ENCODE measurements at places on chromosomes 16 and 17. TPM values are rescaled to one million over a fixed set of nuclear protein-coding genes. Genes with fewer than 3 reads are reported as not detected.

DNA sequence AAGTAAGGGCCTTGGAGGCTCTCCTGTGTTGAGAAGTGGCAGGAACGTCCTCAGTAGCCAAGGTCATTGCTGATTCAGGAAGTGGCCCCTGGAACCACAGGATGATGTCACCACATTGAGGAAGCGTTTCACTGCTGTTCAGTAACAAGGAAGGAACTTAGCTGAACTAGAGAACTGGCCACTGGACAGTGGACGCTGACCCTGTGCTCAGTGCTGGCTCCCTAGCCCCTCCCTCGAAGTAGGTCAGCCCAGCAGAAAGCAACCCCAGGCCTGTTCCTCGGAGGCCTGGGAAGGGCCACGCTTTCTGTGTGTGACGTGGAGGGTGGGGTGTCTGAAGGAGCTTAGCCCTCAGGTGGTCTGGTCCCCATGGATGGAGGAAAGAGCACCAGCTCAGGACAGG, 58.3 kb downstream of the B9D1 start:
- DNase-seq: peak; percentile 32

DNA sequence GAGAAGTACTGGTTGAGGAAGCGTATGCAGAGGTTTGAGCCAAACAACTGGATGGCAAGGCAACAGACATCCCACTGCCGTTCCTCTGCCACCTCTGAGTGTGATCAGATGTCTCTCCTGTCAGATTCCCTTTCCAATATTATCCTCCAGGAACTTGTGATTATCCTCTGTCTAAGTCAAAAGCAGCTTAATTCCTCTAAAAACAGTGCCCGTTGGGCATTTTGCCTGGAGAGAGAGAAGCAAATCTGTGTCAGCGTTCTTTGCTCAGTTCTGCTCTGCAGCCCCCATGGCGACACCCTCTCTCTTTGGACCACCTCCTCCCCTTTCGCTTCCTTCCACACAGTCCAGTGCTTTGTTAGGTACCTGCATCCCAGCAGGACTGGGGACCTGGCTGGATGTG, 56.1 kb upstream of the TBX2 start:
- no peak for DNase-seq

- no peak for DNase-seq
Measured at GRCh38 chr17:56150649-56151048, 2.6 kb upstream of the ANKFN1 start.

- no peak for DNase-seq
Measured at GRCh38 chr16:24844101-24845030, 1.4 kb upstream of the SLC5A11 start.

DNA sequence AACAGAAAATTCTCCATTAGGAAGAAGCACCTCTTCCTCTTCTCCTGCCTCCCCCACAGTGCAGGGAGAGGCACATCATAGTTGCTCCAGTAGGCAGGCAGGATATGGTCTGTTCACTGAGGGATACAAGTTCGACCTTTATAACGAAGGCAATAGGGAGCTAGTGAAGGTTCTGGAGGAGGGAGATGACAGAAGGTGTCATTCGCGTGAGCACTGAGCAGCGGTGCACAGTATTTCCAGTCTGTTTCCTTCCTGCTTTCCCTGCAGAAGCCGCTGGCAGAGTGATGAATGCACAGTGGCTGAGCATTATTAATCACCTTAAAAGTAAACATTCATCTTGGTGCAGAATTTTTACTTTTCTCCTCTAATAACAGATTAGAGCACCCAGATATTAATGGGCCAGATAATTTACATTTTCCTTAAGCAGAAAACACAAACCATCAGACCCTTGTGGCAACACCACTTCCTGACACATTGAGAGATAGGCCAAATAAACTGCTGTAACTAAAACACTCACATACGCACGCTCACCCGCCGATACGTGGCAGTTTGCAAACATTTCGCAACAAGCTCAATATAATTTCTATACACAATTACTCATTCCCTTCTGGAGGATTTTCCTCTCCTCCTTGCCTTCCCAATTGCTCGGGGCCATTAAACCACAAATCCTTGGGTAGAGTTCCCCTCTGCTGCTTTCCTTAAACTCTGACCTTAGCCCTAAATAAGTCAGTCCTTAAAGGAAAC, 69.5 kb downstream of the AIPL1 start:
- DNase-seq: no peak

- DNase-seq: no peak
Measured at GRCh38 chr16:13957197-13958078, 37.5 kb downstream of the ERCC4 start.

DNA sequence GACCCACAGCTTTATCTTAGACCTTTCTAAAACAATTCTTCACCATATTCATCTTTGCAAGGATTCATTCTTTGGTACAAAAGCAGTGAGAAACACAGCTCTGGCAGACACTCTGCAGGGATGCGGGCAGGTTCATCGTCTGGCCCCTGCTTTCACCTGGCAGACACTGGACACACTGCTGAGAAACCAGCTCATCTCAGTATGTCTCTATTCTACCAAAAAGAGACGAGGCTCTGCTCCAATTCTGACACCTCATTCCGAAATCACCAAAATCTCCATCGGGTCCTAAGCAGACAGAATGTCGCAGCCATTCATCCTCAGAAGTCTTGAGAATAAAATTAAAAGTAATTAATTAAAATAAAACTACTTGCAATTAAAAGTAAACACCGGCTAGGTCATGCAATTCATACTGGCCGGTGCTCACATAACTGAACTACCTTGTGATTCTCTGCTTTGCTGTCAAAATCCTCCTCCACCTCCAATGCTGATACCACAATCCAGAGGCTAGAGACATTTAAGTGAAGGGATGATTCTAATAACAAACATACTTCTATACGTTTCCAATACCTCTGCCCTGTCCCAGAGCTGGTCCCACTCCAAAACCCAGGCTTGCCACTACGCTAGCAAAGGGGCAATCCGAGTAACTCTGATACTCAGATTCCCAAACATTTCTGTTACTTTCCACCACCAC, 1.3 kb downstream of the RNF157 start:
- DNase-seq: no peak

DNA sequence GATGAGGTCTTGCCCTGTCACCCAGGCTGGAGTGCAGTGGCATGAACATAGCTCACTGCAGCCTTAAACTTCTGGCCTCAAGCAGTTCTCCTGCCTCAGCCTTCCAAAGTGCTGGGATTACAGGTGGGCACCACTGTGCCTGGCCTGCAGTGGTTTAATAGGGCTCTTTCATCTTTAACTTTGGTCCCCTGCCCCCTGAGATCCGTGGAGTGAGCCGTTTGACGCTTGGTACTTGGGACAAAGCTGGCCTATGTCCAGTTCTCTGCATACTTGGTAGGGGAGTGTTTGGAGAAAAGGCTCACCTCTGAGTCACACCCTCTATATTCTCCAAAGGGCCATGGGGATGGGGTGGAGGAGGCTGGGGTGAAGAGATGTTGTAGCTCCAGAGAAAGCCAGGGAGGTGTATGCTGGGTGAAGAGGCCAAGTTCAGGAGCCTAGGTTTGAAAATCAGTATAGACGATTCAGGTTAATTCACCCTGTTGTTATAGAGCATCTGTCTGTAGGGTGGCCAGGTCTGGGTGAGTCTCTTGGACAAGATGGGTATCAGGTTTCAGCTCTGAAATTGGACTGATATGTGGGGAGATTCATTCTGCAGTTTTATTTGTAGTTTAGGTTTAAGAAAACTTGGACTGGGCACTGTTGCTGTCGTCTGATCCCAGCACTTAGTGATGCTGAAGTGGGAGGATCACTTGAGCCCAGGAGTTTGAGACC, 17.6 kb downstream of the ABCC1 start:
- DNase-seq: no peak

GRCh38 chr16:75271441-75272096, 20.1 kb upstream of the BCAR1 start:
- no peak for DNase-seq

DNA sequence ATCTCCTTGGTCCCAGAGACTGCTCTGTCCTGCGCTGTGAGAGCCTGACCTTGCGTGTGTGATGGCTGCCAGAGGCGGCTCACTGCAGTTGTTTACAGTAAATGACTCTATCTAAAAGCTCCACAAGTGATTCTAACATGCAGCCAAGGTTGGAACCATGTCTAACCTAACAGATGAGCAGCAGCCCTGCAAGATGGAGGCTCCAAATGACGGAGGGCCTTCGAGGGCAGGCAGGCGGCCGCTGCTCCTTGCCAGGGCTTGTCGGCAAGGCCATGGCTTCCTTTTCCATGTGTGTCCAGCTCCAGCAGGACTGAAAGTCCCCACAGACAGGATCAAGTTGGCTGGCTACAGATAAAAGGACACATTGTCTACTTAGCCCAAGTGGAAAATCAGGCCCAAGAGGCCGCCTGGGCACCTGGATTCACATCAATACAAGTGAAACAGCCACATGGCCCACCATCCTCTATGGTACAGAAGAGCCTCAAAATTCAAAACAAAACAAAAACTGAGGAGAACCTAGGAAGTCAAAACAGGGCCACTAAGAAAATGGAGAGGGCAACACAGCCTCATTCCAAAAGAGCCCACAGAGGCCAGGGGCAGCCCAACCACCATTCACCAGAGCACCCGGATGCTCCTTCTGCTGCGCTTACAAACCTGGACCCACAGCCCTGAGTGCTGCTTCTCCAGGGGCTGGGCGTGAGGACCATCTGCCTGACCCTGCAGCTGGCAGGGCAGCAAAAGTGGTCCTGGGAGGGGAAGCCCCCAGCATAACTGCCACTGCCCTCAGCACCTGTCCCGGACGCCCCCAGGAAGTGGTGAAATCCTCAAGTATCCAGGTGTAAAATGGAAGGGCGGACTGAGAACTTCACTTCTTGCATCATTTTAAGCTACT, 65.0 kb downstream of the AMFR start:
- peak; percentile 8 for DNase-seq

GRCh38 chr16:65771707-65772106, 594.8 kb upstream of the CDH5 start:
- DNase-seq: no peak

DNA sequence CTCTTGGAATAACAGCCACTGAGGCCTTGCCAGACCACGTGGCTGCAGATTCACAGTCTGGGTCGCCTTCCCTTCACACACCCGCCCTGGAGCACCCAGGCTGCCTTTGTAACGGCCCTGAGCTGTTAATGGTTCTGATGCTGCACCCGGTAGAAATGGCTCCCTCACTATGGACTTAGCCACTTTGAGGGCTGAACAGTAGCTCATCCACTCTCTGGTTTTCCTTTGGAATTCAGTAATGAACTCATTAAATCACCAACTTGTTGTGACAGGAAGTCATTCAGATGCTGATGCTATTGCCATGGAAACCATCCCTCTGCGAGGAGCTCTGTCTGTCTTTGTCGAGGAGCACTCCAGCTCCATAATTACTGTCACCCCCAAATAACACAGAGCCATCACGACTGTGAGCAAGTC, 59.2 kb downstream of the CDK5R1 start:
- no peak for DNase-seq

DNA sequence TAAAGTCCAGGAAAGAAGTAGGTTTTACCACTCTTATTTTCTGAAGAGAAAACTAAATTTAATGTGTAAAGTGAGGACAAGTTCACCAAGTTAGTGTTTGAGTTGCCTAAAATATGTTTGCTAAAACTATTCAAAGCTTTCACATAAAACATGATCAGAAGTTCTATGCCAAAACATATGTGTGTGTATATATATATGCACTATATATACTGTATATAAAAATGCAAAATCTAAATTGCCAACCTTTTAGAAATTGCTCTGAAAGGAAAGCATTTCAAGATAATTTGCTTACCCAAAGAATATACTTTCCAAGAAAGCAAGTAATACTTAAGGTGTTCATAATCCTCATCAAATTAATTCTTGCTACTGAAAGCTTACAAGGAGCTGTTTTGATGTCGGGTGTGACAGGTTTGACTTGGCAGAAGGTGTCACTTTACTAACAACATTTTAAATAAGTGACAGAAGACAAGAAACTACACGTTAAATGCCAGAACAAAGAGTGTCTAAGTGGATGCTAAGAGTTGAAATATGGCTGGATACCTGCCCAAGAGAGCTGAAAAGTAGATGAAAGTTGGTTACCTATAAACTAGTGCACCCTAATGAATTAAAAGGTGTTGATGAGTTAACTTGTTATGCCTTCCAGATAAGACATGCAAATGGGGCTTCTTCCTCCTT, 32.3 kb upstream of the STH start:
- no peak for DNase-seq

GRCh38 chr16:79131321-79132075, 469.0 kb downstream of the MAF start:
- DNase-seq: no peak

DNA sequence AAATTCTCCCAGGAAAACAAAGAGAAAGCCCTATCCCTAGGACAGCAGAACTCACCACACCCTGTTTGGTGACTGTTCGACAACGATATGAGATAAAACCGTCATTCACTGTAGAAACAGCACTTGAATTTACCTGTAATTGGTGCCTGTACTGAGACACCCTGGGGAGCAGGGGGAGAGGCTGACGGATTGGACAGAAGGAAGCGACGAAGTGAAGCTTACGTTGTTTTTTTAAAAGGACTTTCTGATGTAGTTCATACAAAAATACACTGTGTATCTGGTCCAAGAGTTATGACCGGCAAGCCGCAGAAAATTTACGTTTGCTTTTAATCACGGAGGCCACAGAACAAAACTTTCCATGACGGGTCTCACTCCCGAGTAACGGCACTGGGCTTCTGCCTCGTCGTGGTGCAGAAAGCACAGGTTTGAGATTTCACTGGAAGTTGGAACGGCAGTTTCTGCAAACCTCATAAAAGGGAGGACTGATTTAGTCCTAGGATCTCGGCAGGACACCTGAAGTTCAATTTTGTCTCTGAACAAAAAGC, 9.7 kb downstream of the NXN start:
- no peak for DNase-seq

DNA sequence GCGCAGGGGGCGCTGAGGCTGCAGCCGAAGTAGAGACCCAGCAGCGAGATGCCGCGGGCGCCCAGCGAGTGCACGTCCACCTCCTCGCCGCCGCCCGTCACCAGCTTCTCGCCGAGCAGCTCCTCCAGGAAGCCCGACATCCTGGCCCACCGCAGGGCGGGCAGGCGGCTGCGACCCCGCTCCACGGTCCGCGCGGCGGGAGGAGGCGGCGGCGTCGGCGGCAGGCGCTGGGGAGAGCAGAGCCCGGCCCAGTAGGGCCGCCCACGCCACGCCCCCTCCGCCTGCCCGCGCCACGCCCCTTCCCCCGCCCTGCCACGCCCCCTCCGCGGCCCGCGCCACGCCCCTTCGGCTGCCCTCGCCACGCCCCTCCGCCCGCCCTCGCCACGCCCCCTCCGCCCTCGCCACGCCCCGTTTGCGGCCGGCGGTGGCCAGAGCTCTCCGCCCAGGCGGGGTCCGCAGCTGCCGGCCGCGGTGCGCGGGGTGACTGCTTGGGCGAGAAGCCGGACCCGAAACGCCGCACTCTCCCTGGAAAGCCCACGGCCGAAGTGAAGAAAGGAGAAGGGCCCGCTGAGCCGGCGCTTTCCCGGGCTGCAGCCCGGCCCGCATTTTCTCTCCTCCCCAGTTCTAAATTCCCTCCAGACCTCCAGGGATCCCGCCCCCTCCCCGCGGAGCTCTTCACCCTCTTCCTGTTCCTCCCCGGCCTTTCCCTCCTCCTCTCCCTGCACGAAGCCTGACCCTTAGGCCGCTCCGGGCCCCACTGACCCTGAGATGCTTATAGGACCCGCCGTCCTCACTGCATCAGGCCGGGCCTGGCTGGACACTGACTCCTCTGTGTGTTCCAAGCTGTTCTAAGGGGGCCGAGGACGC, at the start of gene NXN:
TSS of gene NXN (minus strand) at position 238 of the 867 bp plus-strand sequence.
- peak; percentile 88 for DNase-seq

Gene GDPD1
- total RNA-seq: 4.8 TPM

Gene NPW
- 0.48 TPM for total RNA-seq

Gene TMEM238L
- total RNA-seq: not detected

Gene ADAD2
- not detected for total RNA-seq

Gene ODAD4
- total RNA-seq: 2.0 TPM

Gene PTGES3L
- total RNA-seq: 0.40 TPM

Gene KRTAP3-1
- not detected for total RNA-seq

Measured in activated CD4-positive, alpha-beta memory T cell treated with anti-CD3 and anti-CD28 coated beads, Interleukin-2, amount 10 ng/mL, durations not matched to agents 7 days and 5 days (primary cell).